ENCODE measurements at places on chromosomes 11 and 22. TPM values are rescaled to one million over a fixed set of nuclear protein-coding genes. Genes with fewer than 3 reads are reported as not detected.

CD81 gene
- total RNA-seq: 208 TPM

SPCS2 gene
- 180 TPM for total RNA-seq

OR8G1 gene
- not detected for total RNA-seq

SCUBE2 gene
- total RNA-seq: 2.5 TPM

NXPE1 gene
- 210 TPM for total RNA-seq

PDGFD gene
- 5.4 TPM for total RNA-seq

ELMOD1 gene
- total RNA-seq: 0.11 TPM

AMOTL1 gene
- 13.9 TPM for total RNA-seq

UBQLNL gene
- 0.22 TPM for total RNA-seq

SHISAL1 gene
- total RNA-seq: 6.6 TPM

KDM4E gene
- total RNA-seq: not detected

CDON gene
- total RNA-seq: 2.3 TPM

GLB1L2 gene
- 31.3 TPM for total RNA-seq

RBMXL2 gene
- not detected for total RNA-seq

SYNGR1 gene
- 1.8 TPM for total RNA-seq

OR52A1 gene
- total RNA-seq: not detected

OR51I1 gene
- total RNA-seq: not detected

SOX10 gene
- 3.4 TPM for total RNA-seq

ANO9 gene
- 129 TPM for total RNA-seq

OR2AT4 gene
- not detected for total RNA-seq

MS4A12 gene
- total RNA-seq: 46.5 TPM

APOA5 gene
- total RNA-seq: not detected

FGF3 gene
- not detected for total RNA-seq

MMP20 gene
- not detected for total RNA-seq

KIRREL3 gene
- 0.64 TPM for total RNA-seq

TALDO1 gene
- total RNA-seq: 274 TPM

STK33 gene
- 3.7 TPM for total RNA-seq

All from colonic mucosa (tissue), 4 donors.